T47D (cell line): ENCODE measurements at places on chromosomes 16 and 17.

- no peak for DNase-seq
Observed at GRCh38 chr17:51185763-51186332, 19.6 kb downstream of the NME2 start.

DNA sequence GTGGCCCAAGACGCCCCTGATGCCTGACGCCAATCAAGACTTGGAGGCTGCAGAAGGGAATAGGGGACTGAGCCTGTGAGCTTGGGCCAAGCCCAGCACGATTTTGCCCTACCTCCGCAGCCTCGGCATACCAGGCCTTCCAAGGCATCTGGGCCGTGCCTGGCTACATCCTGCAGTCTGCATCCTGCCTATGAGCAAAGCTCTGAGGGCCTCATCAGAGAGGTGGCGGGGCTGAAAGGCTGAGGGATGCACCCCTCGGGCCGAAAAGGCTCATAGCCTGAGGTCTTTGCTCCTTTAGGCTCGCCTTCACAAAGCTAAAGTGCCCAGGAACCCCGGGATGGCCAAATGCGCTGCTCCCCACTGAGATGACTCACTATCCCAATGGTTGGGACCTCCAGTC is 2.5 kb downstream of the SEZ6 start:
- DNase-seq: no peak

GRCh38 chr16:88343271-88343791 is 39.4 kb upstream of the ZNF469 start:
- DNase-seq: no peak

DNA sequence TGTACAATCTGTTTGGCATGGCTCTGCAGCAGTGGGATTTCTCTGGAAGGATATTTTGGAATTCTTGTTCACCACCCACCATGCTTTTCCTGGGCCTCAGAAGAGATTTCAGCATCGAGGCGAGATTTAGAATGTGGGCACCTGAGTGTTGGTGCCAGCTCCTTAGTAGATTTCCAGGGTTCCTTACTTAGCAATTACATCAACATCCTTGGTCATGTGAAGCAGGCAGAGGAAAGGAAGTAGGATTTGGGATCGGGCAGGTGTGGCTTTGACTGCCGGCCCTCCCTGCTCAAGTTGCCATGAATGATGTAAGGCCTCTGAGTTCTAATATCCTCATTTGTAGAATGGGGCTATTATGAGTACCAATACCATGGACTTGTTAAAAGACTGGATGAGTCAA is 13.1 kb upstream of the RBFOX1 start:
- no peak for DNase-seq

DNA sequence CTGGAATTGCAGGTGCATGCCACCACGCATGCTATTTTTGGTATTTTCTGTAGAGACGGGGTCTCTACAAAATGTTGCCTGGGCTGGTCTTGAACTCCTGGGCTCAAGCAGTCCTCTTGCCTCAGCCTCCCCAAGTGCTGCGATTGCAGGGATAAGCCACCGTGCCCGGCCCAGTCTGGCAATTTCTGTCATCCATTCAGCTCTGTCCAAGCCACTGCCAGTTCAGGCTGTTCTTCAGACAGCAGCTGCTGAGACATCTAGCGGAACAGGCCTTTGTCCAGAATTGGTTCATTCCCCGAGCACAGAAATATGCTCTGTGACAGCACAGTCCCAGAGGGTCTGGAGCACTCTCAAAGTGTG is 5.4 kb downstream of the SLC47A1 start:
- peak; percentile 27 for DNase-seq

GRCh38 chr17:78717431-78717980 is 64.6 kb downstream of the CYTH1 start:
- no peak for DNase-seq

- no peak for DNase-seq
Observed at GRCh38 chr17:36657763-36658490, 56.5 kb downstream of the MRM1 start.

GRCh38 chr17:65707780-65708179 is 146.3 kb upstream of the AXIN2 start:
- DNase-seq: no peak

DNA sequence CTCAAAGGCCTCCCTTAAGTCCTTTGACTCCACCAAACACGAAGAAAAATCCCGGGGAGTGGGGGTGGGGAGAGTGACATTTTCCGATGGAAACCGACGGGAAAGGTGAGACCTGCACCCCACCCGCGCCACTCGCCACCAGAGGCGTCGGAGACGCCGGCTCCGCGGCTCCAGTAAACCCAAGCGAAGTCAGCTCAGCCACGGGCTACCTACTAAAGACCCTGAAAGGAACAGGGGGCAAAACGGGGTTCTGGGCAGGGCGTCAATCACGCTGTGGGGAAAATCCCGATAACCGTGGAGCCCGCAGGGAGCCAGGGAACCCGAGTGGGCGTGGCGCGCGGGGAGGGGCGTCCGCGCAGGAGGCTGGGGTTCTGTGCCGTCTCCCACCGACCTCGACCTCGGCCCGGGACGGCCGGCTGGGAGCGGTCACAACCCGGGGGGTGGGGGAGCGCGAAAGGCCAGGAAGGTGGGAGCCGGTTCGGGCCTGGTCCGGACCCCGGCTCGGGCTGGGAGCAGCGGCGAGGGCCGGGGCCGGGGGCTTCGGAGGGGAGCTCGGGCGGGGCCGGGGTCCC is 565 bp downstream of the WDR45B start:
- DNase-seq: peak; percentile 37

DNA sequence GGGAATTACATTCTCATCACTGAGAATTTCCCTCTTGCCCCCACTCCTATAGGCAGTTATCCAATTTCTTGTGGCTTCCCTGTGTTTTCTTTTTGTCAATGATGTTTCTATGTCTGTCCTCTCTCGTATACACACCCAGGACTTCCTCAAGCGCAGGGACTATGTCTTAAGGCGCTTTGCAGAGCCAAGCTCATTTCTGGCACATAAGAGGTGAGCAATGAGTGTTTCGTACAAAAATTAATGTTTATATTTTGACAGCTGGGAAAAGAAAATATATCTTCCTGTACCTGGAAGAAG is 947 bp downstream of the DDX42 start:
- peak; percentile 26 for DNase-seq

GRCh38 chr17:57868007-57868909 is 18.4 kb upstream of the MRPS23 start:
- DNase-seq: peak; percentile 51

DNA sequence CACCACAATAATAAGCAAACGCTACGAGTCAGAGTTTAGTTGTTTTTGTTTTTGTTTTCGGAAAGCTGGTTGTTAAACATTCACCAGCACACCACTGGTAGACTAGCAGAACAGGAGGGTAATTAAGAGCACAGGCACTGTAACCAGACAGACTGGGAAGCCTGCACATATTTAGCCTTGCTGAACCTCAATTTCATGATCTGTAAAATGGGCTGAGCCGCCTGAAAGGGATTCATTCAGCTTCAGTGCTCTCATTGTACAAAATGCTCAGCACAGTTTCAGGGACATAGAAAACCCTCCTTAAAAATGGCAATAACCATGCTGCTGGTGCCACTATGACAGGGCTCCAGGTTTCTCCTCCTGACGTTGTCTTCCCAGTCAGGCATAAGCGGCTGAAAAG is 66.4 kb downstream of the TMEM114 start:
- no peak for DNase-seq

DNA sequence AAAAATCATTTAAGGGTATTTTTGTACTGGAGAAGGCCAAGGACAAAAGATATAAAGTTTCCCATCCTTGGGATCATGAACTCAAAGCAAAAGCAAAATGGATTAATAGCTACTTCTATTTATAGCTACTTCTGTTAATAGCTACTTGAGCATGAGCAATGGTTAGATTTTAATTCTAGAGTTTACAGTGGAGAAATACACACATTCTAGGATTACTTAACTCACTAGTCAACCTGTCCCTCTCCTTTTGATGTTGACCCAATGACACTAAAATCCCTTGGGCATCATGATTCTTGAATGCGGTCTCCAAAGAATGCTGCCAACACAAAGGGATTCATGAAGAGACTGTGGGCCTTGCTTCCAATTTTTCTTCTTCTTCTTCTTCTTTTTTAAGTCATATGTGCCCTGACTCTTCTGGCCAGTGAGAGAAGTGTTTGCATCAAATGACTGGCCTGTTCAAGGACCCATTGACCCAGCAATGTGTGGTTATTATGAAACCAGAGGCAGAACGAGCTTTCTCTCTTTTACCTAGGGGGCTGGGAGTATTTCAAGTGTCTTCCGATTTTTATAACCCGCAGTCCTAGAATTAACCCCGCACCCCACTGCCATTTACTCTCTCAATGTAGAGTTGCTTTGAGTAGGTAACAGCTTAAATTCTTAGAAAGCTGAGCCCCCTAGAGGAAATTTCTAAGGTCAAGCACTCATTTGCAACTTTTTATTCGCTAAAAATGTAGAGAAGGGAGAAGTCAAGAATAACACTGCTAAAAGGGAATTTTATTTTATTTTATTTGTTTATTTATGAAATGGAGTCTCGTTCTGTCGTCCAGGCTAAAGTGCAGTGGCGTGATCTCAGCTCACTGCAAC is 34.6 kb downstream of the OTOA start:
- DNase-seq: no peak

GRCh38 chr16:10708969-10709368 is 14.2 kb upstream of the TEKT5 start:
- no peak for DNase-seq

- DNase-seq: no peak
Observed at GRCh38 chr16:79605999-79606398, 5.5 kb upstream of the MAF start.

DNA sequence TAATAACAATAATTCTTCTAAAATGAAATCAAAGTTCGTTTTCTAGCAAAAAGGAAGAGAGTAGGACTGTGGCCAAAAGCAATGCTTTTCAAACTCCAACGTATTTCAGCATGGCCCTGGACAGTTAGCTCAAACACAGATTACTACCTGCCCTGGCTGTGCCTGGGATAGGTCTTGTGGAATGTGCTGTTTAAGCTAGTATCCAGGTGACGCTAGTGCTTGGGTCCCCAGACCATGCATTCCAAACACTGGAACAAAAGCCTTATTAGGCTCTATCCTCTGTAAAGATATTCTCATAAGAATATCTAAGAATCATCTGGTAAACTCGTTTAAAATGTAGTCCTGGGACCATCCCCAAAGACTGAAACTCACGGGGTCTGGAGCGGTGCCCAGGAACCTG is 52.6 kb upstream of the MEAK7 start:
- no peak for DNase-seq

DNA sequence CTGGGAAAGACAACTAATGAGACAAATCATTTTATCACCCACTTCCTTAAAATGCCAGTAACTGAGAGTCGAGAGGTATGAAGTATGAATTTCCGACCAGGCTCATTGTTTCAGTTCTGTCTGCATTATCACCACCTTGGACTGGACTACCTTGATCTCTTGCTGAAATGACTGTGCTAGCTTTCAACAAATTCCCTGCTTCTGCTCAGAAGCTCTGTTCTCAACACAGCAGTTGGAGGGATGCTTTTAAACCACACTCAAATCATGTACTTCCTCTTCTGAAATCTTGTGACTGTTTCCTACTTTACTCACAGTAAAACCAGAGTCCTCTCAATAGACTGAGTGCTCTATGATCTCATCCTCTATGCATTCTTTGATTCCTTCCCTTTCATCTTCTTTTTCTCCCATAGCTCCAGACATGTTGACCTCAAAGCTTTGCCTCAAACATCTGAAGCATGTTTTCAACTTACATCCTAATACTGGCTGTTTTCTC is 195.8 kb downstream of the KCNJ2 start:
- no peak for DNase-seq

GRCh38 chr17:63626551-63627180 is 4.4 kb downstream of the MAP3K3 start:
- no peak for DNase-seq

DNA sequence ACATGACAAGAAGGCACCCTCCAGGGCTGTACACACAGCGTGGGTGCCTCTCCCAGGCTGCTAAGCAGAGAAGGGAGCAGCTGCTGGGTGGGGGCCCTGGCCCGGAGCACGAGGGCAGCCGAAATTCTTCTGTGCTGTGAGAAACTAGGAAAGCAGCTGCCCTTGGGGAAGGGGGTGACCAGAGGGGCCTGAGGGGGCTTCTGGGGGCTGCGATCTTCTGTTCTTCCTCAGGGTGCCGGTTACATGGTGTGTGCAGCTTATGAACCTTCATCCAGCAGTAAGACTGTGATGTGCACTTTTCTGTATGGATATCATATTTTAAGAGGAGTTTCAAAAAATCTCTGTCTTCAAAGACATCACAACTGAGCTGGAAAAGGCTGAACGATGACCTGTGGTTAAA is 43.2 kb upstream of the METRNL start:
- DNase-seq: no peak

DNA sequence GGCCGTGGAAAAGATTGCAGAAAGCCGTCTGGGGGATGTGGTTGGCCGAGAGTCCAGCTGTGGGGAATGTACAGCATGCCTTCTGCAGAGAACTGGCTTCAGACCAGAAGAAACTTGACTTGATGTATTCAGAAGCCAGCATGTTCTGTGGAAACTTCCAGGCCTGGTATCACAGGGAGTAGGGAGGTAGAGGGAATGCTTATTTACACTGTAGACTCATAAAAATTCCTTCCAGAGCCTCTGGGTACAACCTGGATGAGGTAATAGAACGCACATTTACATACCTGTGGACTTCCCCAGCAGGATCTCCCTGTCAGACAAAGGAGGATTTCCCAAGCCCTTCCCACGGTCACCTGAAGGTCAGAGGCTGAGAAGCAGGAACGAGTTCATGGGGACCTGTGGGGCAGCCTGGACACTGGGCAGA is 11.8 kb upstream of the GAS7 start:
- peak; percentile 37 for DNase-seq

- no peak for DNase-seq
Observed at GRCh38 chr17:33099906-33100305, 108.3 kb downstream of the SPACA3 start.

DNA sequence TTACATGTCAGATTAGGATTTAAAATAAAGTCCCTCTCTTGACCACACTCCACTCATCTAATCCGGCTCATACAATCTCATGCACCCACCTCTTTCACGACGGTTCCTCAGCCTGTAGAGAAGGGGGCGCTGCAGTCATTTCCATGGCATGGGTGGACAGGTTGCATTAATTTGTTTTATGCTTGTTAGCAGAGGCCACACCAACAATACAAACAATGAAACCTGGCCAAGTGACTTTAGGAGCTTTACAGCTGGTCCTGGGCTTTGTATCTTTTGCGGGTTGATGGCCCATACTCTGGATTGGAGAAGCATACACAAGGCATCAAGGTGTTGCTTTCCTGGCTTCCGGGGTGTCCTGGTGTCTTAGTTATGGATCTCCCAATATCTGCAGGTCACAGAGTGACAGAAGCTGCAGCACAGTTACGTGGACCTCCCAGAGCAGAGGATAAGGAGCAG is 9.7 kb upstream of the SNF8 start:
- no peak for DNase-seq

- no peak for DNase-seq
Observed at GRCh38 chr17:35256629-35257028, 13.8 kb downstream of the SLFN5 start.
